ENCODE measurements at places on chromosomes 7 and 10. TPM values are rescaled to one million over a fixed set of nuclear protein-coding genes. Genes with fewer than 3 reads are reported as not detected.

The CH25H gene
- not detected for total RNA-seq

The ZNF804B gene
- not detected for total RNA-seq

The PSMG3 gene
- total RNA-seq: 49.8 TPM

The TRDMT1 gene
- total RNA-seq: 8.6 TPM

The IMMP2L gene
- total RNA-seq: 9.2 TPM

The CLDN3 gene
- 3.3 TPM for total RNA-seq

The NODAL gene
- 151 TPM for total RNA-seq
